Kidney epithelial cell (primary cell): ENCODE measurements at places on chromosomes 2 and 18.

GRCh38 chr18:61797696-61798590, 94.9 kb downstream of the RNF152 start:
- no peak for DNase-seq

GRCh38 chr2:37766106-37766505, 94.7 kb upstream of the CDC42EP3 start:
- DNase-seq = no peak

GRCh38 chr2:24209389-24210105, 34.7 kb downstream of the FAM228A start:
- DNase-seq = no peak

DNA sequence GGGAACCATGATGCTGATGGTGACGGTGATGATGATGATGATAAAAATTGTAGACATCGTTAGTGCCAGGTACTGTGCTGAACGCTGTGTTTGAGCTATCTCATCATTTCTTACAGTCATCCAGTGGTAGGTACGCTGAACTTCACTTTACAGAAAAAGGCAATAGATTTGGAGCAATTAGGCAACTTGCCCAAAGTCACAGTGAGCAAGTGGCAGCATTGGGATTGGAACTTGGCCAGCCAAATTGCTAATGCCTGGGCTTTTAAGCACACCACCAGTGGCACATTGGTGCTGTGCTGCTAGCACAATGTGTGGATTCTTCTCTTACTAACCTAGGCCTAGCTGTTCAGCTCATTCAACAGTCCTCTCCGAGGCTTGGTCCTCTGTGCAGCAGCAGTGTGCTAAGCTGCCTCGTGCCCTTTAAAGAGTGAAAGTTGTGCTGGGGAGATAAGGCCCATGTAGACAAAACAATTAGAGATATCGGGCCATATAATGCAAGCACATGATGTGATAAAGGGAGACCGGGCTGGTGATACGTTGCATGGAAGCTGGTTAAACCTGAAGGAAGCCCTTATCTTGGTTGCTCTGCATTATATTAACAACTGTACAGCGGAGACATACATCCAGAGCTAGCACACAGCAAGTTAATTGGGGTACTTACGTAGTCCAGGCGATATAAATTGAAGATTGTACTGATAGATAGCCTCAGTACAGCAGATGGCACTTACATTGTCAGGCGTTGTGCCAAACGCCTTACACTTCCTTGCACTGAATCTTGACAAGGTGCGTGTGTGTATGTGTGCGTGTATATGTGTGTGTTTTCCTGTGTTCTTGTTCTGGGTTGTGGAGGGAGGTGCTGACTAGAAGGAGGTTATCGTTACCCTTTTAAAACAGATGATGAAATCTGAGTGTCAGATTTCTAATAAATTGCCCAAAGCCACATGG, 28.4 kb downstream of the HK2 start:
- DNase-seq = no peak

DNA sequence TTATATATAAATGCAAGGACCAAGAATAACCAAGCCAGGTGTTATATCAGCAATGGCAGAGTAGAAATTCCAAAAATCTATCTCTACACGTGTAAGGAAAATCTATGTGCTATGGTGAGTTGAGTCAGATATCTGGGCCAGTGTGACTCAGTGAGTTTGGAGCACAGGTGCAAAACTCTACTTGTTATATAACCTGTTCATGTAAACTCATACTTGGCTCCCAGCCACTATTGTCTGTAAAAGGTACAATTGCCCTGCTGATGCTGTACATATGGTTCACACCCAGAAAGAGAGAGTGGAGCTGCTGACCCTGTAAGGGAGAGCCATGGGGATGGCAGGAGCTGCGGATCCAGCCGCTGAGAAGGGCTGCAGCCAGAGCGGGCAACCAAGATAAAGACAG, 112.0 kb downstream of the TRABD2A start:
- no peak for DNase-seq

DNA sequence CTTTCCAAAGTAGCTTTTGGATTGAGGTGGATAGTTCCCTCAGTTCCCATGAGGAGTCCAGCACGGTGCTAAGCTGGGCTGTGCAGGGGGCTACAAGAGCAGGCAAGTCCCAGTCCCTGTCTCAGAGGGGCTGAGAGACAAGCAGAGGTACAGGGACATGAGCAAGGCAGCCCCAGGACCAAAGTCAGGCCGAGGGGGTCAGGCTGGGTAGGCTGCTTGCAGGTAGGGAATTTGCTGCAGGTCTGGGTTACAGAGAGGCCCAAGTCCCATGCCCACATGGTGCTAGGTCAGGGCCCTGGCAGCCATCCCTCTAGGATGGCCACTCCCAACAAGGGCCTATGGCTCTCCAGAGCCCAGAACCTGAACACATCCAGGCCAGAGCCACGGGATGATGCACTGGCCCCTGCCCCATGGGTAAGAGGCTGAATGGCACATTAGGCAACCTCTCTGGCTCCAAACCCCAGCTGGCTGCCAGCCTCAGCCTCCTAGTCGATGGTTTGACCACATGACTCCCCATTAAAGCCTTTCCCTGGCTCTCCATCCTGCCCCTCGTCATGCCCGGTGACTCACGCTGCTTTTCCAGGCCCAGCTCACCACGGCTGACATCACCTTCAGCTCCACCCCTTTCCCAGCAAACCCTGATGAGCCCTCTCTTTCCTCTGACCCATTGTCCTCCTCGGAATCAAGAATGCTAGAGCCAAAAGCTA, 83.7 kb downstream of the SDC1 start:
- DNase-seq = peak; percentile 85

DNA sequence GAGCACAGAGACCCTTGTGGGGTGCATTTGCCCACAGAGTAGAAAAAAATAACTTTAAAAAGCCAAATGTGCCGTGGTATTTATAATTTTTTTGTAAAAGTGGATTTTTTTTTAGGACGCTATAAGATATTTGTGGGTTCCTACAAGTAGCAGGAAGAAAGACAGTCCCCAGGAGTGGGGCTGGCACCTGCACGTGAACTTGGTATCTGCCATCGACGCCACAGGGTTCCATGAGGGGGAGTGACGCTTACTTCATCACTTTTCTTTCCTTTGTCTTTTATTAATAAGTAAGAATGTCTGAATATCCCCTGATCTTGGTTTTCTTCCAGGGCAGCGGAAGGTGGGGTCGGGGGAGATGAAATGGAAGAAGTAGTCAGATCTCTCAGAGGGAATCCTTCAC, 207.0 kb downstream of the TWIST2 start:
- DNase-seq = no peak

DNA sequence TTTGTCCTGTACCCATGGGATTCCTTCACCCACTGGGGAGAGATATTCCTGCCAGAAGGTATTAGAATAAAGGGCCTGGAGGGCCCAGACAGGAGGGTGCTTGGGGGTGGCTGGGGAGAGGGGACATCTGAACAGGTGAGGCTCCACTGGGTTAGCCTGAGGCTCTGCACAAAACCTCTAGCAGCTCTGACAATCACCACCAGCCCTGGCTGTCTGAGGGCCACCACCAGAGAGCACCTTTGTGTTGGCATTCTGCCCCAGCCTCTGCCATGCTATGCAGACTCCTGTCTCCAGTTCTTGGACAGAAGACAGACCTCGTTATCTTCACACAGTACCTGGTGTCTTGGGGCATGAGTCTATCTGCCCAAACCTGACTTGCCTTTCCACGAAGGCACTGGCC, 25.3 kb downstream of the SLC16A14 start:
- DNase-seq = no peak

DNA sequence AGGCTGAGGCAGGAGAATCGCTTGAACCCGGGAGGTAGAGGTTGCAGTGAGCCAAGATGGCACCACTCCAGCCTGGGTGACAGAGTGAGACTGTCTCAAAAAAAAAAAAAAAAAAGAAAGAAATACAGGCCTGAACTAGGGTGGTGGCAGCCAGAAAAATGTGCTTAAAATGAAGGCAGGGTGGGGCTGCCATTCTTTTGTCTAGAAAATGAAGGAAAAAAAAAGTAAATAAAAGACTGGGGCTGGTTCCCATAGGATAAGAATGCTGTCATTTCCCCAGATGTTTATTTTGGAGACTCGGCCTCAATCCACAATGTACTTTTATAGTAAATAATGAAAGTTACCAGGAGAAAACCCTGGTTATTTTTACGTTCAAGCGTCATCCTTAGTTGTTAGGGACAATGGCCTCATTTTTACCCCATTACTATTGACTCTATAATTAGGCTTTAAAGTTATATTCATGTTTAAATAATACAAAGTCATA, 58.9 kb downstream of the ATP8B1 start:
- no peak for DNase-seq

GRCh38 chr18:78562531-78562961, 417.1 kb upstream of the SALL3 start:
- DNase-seq = no peak

GRCh38 chr2:75324141-75324540, 124.8 kb upstream of the TACR1 start:
- DNase-seq = no peak

GRCh38 chr2:164706522-164706921, 85.2 kb upstream of the GRB14 start:
- peak; percentile 70 for DNase-seq

DNA sequence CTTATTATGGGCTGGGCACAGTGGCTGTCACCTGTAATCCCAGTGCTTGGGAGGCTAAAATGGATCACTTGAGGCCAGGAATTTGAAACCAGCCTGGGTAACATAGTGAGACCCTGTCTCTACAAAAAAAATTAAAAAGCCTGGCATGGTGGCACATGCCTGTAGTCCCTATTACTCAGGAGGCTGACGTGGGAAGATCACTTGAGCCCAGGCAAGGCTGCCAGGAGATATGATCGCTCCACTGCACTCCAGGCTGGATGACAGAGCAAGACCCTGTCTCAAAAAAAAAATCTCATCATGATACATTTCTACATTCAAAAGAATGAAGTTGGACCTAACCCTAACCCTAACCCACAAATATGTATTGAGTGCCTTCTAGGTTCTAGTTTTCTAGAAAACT, 20.2 kb upstream of the CYP27A1 start:
- DNase-seq = no peak

GRCh38 chr2:127707890-127708648, 6.8 kb downstream of the SFT2D3 start:
- no peak for DNase-seq

DNA sequence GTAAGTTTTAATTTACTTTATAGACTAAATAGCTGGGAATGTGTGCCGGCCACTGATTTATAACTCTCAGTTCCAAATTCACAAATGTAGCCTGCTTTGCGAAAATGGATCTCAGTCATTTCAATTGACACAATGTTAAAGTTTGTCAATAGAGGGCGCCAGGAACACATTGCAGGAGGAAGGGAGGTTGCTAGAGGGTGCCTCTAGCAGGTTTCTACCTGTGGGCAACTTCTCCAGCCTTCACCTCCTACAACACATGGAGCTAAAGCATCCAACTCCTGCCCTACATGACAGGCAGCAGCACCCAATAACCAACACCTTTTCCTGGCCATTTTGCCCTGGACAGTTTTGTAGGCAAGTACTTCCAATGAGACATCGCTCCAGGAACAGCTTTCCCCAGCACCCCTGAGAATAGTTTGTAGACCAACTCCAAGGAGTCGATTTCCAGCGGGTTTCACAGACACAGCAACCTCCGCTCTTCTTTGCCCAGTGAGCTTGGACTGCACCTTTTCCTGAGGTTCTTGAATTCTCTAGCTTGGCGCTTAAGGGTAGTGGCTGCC, 784.8 kb upstream of the CDH2 start:
- DNase-seq = no peak

DNA sequence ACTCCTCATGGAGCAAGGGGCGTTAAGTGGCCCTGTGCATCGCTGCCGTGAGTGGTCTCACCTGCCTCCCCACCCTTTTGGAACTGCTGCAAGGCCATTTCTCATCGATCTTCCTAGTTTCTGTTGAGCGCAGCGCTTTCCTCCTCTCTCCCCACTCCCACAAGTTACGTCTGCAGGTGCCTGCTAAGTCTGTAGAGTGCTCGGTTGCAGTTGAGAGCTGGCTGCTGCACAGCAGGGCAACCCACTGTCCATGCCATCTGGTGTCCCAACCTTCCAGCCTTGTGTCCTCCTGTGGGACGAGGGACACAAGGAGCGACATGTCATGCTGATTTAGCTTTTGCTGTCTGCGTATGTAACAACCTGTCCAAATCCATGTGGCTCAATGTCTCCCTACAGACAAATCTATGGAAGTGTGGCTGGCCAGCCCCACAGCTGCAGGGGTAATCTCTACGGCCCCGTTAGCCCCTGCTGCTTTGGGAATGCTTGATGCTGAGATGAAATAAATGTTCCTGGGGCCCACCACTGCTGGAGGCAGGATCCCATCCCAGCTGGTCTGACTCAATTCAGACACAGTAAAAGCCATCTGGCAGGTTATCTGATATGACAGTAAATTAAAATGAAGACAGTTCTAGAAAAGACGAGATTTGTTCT, 68.1 kb upstream of the TCF7L1 start:
- DNase-seq = no peak

DNA sequence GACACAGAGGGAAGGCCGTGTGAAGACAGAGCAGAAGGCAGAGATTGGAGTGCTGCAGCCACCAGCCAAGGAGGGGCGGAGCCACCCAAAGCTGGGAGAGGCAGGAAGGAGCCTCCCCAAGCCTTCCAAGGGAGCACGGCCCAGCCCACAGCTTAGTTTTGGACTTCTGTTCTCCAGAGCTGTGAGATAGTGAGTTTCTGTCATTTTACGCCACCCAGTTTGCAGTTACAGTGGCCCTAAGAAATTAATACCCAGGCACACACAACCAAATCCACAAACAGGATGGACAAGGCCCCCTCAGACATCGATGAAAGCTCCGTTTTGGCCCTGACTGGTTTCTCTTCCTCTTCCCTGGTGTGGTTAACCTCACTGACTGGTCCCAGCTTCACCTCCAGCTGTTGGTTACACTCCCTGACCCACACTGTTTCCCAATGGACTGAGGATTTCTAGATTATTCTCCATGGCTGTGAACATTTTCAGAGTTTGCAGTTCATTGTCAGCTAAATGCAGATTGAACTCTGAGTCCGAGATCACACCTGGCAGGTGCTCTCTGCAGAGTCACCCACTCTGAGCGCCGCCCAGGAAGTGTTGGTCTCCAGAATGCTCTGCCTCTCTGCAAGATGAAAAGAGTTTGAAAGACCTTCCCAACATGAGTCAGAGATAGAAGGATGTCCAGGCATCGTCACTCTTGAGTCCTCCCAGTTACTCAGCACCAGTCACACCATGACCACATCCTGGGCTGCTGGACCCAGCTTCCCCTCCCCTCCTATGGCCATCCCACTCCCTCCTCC, 100.2 kb downstream of the TWIST2 start:
- DNase-seq = peak; percentile 82

- no peak for DNase-seq
Observed at GRCh38 chr2:119227346-119227745, 3.7 kb downstream of the STEAP3 start.

- DNase-seq = no peak
Observed at GRCh38 chr2:95275601-95276243, 1.5 kb downstream of the PROM2 start.

GRCh38 chr2:1755436-1756191, 11.3 kb upstream of the PXDN start:
- no peak for DNase-seq

- no peak for DNase-seq
Observed at GRCh38 chr2:150589681-150590080, 102.2 kb upstream of the RND3 start.

DNA sequence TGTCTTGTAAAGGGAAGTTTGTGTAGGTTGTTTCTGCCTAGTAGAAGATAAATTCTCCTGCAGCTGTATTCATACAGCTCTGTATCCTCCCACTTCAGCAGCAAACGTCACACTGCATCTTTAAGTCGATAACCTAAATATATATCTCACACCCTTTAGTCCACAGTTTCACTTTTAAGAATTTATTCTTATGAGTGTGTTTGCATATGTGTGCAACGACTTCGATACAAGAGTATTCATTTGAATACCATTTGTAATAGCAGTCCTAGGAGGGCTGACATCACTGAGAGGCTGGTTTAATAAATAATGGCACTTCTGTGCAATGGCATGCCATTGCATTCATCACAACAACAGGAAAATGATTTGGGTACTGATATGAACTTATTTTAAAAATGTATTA, 63.8 kb upstream of the MSH6 start:
- DNase-seq = no peak
